ENCODE measurements at places on chromosomes 5 and 9. TPM values are rescaled to one million over a fixed set of nuclear protein-coding genes. Genes with fewer than 3 reads are reported as not detected.
A peak's percentile ranks its signal among the peaks of the same experiment; 100 is the strongest.

CCNB1 gene
- not detected for total RNA-seq

SPATA31E1 gene
- not detected for total RNA-seq

KCNN2 gene
- total RNA-seq, result 0.89 TPM

DNA sequence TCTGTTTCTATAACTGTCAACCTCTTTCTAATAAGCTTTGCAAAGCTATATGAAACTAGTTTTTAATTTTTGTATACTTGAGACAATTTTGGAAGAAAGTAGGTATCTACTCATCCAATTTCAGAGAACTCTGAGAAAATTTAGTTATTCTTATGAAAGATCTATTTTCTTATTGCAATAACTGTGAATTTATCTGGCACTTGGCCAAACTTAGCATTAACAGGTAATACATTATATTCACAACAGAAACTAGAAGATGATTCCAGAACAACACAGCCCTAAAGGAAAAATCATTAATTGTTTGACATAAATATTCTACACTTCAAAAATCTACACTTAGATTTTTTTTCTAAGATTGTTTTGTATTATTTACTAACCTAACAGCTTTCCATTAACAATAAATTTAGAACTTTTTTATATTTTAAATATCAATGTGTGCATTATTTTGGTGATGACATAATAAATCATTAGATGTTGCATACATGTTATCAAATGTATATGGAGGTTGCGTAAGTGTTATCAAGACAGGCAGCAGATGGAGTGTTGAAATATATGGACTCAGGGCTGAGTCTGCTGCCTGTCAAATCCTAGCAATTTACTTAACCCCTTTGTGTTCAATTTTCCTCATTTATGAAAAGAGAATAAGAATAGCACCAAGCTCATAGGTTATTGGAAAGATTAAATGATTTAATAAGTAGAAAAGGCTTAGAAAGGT is 141.8 kb downstream of the MUSK start:
- DNase-seq, result no peak

DNA sequence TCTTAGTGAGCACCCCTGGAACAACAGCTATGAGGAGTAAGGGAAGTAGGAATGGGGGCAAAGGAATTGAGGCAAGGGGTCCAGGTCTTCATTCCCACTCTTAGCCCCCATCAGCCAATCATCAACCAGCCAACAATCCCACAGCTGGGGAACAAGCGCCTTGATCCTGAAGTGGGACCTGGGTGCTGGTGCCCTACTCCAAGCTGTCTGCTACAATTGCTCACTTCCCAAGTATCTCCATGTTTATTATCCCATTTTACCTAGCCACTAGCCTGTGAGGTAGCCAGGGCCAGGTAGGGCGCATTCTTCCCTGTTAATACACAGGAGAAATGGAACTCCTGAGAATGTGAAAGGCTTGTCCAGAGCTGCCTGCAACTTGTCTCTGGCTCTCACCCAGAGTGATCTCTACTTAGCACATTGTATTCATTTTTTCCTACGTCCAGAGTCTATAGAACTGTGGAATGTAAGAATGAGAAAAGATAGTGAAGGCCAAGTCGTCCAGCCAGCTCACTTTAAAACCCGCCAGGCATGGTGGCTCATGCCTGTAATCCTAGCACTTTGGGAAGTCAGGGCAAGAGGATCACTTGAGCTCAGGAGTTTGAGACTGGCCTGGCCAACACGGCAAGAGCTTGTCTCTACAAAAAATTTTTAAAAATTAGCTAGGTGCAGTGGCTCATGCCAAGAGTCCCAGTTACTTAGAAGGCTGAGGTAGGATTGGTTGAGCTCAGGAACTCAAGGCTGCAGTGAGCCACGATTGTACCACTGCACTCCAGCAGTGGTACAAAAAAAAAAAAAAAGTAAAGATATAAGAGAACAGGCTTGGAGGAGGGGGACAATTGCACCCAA is 6.2 kb upstream of the DNAJC18 start:
- DNase-seq, result no peak

DNA sequence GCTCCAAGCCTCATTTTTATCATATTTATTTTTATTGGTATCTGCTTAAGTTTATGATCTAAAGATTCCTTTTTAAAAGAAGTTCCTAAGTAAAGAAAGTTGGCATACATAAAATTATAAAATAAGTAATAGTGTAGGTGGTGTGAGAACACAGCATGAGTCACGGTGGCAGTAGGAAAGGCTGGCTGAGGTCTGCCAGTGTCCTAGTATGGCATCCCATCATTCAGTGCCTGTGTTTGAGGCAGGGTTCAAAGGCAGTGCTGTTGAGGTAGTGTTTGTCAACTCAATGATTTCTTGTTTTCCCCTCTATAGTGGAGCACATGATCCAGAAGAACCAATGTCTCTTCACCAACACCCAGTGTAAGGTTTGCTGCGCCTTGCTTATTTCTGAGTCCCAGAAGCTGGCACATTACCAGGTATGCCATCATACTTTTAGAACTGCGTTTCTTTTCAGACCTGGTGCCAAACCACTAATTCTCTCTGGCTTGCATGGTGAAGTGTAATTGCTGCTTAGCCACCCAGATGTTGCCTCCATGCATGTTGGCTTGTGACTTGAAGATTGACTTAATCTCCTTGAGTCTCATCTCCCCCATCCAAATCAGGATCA is 18.4 kb downstream of the ZNF346 start:
- peak; percentile 45 for DNase-seq

GRCh38 chr5:10173716-10174115 is 76.0 kb downstream of the ATPSCKMT start:
- DNase-seq, result no peak

DNA sequence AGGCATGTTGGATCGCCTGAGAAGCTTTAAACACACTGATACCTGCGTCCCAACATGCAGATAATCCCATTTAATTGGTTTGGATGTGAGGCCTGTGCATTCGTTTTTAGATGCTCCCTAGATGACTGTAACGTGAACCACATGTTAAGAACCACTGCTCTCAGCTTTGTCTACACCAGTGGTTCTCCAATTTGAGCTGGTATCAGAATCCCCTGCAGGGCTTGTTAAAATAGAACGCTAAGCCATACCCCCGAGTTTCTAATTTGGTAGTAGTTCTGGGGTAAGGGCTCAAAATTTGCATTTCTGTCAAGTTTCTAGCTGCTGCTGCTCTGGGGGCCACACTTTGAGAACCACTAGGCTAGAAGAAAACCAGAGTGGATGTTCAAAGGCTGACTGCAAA is 74.7 kb downstream of the S1PR3 start:
- no peak for DNase-seq

DNA sequence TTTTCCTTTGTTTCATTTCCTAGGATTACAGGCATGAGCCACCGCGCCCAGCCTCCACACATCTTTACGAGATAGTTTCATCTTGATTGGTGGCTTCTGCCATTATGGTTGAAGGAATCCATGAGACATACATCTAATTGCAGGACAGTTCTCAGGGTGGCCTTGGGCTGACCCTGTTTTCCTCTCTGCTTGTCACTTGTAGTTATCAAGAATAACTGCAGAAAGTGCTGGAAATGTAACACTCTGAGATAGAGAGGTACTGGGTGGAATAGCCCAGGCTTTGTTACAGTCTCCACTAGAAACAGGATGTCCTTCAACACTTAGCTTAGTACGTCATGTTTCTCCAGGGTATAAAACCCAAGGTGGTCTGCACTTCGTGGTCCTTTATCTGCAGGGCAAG is 10.7 kb downstream of the UGT3A2 start:
- DNase-seq, result no peak

DNA sequence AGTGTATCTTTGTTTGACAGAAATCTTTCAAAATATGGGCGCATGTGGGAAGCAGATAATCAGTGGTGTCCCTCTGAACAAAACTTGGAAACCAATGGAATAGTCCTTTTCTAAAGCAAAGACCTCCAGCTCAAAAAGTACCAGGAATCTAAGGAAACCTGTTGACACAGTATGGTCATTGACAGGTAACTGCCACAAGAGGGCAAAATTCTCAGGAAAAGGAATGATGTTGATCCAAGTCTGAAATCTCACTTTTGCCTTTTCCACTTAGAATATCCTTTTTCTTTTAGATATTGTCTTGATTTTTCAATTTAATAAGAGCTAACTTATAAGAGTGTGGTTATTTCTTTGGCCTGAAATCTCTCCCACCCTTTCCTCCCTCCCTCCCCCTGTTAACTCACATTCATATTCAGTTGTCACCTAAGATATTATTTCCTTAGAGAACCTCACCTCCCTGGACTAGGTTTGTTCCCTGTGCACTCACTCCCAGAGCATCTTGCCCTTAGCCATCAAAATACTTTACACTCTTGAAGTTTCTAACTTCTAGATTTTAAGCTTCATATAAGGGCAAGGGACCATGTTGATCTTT is 59.0 kb upstream of the BARX1 start:
- DNase-seq, result peak; percentile 51

DNA sequence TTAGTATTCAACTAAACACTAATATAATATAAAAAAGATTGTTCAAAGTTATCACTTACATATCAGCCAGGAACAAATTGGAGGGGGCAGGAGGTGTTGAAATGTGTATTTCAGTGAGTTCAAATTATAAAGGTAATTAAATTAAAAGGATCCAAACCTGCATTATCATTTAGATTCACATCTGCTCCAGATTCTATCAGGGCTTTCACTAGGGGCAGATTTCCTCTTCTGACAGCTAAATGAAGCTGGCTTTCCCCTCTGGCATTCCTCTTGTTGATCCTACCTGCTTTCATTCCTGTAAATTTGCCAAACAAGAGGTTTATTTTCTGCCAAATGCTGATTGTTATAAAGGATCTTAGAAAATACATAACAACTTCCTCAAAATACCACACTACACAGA is 86.3 kb upstream of the GCNT4 start:
- no peak for DNase-seq

- DNase-seq, result no peak
Observed at GRCh38 chr5:143695941-143696340, 116.0 kb upstream of the HMHB1 start.

DNA sequence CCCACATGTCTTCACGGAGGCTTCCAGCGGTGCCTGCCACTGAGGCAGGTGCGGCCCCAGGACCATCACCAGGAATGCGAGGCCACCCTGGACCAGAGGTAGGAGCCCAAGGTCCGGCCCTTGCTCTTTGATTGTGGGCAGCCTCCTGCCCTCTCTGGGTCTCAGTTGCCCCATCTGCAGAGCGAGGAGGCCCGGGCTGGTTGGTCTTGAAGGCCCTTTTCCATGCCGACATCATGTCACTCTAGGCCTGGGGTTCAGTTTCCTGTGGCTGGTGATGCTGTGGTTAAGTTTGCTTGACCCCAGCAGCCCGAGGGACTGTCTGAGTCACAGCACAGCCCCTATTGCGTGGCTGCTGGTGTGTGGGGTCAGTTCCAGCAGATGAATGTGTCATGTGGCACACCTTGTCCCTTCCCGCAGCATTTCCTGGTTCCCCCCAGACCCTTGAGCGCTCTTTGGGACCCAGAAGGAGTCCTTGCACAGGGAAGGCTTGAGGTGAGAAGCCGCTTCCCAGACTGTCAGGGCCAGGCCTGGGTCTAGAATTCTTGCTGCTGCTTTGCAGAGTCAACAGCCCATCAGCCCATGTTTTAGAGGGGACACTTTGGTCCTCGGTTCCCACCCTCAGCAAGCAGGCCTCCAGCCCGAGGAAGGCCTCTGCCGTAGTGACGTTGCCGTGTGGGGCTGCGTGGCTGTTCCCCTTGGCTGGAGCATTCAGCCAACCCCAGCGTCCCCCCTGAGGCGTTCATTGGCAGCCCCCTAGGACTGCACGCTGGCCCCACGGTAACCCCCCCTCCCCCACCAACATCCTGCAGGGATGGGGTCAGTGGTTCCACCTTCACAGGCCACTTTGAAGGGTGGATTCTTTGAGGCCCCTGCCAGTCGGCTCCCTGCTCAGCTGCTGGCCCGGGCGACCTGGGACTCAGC is 31.0 kb upstream of the HMCN2 start:
- DNase-seq, result no peak

DNA sequence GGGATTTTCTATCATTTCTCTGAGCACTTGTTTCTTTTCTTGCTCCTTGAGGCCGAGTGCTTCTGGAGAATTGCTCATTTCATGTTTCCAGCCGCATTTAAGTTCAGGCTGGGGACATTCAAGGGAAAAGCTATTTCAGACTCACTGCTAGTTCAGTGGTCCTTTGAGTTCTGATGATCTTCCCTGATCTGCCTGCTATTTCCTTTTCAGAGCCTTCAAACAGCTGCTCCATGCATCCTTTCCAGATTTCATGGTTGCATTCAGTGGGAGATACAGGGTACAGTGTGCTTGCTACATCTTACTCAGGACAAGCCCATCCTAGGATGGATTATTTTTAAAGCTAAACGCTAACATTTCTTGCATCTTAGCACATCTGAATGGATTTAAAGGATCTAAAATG is 14.7 kb downstream of the NDUFS4 start:
- DNase-seq, result no peak
